Neural crest cell (in vitro differentiated cells): ENCODE measurements at places on chromosomes 2 and 18. TPM values are rescaled to one million over a fixed set of nuclear protein-coding genes. Genes with fewer than 3 reads are reported as not detected.

TRIM54 gene
- not detected in 2 replicates for total RNA-seq

GAL3ST2 gene
- 0.28 TPM in 1 of 2 replicates, not detected in the other for total RNA-seq

REL gene
- total RNA-seq = 8.7 and 9.8 TPM in 2 replicates

GRCh38 chr2:229230256-229230655, 40.8 kb downstream of the PID1 start:
- DNase-seq = no peak
- no peaks in the 10 kb centered on the region for H3K36me3 ChIP-seq
- H3K4me1 ChIP-seq = no peaks in the 10 kb centered on the region
- no peak overlapping the region for H3K4me3 ChIP-seq
- H3K27ac ChIP-seq = no peak overlapping the region

DNA sequence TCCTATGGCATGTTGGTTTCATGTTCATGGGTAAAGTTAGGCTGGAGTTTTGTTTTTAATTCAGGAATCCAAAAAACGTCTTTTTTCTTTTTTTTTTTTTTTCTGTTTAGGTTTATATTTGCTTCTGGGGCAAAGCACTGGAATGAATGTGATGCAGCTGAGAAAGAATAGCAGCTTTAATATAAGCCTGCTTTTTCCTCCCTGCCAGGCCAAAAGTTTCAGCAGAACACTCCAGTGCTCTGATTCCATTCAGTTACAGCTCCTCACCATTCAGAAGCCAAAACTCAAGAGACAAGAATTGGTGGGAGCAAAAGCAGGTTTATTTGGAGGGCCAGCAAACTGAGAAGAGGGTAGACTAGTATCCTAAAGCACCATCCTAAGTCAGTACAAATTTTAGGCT, 102.7 kb upstream of the PELI1 start:
- peaks cover 3% of the 10 kb centered on the region for H3K36me3 ChIP-seq
- H3K4me1 ChIP-seq = peaks cover 18% of the 10 kb centered on the region
- H3K4me3 ChIP-seq = no peak overlapping the region
- DNase-seq = no peak

DNA sequence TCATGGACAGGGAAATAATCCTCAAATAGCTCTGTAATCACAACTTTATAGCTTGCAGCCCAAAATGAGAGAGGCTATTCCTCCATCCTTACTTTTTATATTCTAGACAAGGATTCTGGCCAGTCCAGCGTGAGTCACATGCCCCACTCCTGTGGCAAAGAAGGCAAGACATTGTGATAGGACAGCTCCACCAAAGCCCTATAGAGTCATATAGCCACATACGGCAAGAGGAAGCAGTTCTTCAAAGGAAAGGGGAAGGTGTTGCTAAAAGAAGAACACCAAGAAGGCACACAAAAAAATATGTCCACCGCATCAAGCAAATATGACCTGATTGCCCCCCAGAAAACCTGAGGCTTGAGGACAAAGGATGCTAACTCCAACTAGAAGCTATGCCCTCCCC, 3.4 kb upstream of the GFPT1 start:
- H3K4me1 ChIP-seq = peaks cover 38% of the 10 kb centered on the region
- no peak for DNase-seq
- H3K36me3 ChIP-seq = peaks cover 13% of the 10 kb centered on the region
- H3K4me3 ChIP-seq = no peak overlapping the region
- no peak overlapping the region for H3K27ac ChIP-seq
- H3K27me3 ChIP-seq = no peaks in the 10 kb centered on the region
